ENCODE measurements at places on chromosomes 3 and 15.

DNA sequence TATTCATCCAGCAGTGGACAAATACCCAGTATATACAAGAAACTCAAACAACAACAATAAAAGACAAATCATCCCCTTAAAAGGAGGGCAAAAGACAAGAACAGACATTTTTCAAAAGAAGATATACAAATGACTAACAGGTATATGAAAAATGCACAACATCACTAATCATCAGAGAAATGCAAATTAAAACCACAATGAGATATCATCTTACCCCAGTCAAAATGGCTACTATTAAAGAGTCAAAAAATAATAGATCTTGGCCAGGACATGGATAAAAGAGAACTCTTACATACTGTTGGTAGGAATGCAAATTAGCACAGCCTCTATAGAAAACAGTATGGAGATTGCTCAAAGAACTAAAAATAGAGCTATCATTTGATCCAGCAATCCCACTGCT lies 16.9 kb downstream of the DHX36 start:
- DNase-seq: no peak

- DNase-seq: no peak
Measured at GRCh38 chr3:50551054-50551659, 16.4 kb downstream of the C3orf18 start.

- DNase-seq: peak; percentile 35
Measured at GRCh38 chr15:68819495-68820294, 1.0 kb downstream of the ANP32A start.

- no peak for DNase-seq
Measured at GRCh38 chr15:39269821-39270220, 311.1 kb upstream of the THBS1 start.

- no peak for DNase-seq
Measured at GRCh38 chr3:134696155-134696554, 45.3 kb upstream of the KY start.

DNA sequence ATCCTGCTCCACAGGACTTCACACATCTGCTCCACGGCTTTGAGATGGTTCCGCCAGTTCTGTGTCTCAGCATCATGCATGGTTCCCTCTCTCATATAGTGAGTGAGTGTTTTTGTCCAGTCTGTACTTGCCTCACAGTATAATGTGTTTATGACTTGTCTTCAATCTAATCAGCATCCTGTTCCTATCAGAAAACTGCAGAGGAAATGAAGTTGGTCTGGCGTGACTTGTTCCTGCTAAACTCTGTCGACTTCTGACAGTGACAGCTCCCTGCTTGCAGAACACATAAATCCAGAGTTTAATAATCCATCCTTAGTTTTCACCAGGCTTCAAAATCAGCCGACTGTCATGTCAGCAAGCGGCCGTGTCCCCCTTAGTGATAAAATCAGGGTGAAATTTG lies 222.3 kb downstream of the SLCO3A1 start:
- no peak for DNase-seq

GRCh38 chr3:140438736-140439470 lies 239.0 kb upstream of the TRIM42 start:
- no peak for DNase-seq

DNA sequence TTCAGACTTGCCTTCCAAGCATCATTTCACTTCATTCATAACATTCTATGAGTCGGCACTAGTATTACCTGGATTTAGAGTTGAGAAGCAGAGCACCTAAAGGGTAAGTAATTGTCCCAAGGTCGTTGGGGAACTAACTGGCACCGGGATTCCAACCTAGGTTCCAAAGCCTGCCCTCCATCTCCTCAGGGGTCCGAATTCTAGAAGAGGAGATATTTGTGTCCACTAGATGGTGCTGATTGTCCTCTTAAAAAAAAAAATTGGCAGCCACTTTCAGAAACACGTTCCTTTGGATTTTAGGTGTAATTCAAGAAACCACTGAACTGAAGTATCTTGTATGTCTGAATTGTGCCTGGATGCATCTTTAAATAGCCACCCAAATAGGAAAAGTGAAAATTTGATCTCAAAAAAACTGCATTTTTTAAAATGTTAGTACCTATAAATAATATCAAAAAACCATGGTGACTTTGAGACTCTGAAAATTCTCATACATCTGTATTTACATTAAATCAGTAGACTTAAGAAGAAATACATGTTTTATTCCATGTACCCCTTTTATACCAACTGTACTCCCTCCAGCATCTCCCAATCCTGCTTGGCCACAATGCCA lies 3.9 kb upstream of the FSIP1 start:
- peak; percentile 36 for DNase-seq

- peak; percentile 63 for DNase-seq
Measured at GRCh38 chr3:64190517-64191515, 34.5 kb downstream of the PRICKLE2 start.

DNA sequence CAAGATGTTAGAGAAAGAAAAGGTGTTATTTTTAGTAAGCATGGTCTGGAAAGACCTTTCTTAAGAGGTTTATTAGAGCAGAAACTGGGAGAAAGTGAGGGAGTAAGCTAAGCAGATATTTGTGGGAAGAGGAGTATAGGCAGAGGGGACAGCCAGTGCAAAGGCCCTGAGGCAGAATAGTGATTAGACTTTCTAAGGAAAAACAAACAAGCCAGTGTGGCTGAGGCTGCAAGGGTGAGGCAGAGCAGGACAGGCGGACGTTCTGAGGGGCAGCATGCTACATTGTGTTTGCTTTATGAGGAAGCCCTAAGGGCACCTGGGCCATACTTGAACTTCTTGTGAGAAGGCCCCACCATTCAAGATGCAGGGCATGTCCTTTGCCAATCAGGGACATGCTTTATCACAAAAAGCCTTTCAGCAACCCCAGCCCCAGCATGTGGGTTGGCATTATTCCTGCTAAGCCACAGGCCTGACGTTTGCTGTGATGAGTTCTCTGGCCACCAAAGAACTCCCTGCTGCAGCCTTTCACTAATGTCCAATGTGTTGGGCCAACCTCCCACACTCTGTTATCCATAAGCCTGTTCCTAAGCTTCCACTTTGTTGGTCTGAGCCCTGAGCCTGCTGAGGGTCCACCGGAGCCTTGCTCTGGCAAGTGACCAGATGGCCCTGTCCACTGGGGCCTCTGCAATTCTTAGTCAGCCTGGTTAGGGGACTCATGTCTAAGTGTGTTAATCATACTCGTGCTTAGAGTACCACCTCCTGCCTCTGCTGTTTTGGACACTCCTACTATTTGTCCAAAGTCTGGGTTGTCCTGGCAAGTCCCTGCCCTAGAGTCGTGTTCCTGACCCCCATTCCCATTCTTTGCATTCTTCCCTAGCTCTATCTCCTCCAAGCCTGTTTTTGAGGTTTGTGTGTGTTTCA lies 209.9 kb upstream of the CTNNB1 start:
- no peak for DNase-seq

DNA sequence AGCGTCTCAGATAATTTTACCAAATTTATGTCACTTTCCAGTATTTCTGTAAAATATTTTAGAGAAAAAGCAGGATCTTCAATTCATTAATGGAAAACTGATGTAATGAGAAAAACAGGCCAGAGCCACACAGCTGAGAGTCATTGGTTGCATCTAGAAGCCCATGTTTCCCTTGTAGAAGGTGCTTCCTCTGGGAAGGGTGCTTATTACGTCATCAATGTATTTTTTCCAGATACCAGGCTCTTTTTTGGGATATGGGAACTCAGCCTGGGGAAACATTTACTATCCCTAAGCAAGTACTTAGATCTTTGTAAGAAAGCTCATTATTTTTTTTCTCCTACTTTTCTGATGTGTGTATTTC lies 89.1 kb upstream of the PHLDB2 start:
- no peak for DNase-seq

GRCh38 chr3:138404121-138404520 lies 30.3 kb upstream of the ESYT3 start:
- DNase-seq: no peak

GRCh38 chr3:94693997-94694640 lies 631.3 kb downstream of the NSUN3 start:
- DNase-seq: no peak

- DNase-seq: no peak
Measured at GRCh38 chr3:176526225-176526624, 671.1 kb downstream of the TBL1XR1 start.

DNA sequence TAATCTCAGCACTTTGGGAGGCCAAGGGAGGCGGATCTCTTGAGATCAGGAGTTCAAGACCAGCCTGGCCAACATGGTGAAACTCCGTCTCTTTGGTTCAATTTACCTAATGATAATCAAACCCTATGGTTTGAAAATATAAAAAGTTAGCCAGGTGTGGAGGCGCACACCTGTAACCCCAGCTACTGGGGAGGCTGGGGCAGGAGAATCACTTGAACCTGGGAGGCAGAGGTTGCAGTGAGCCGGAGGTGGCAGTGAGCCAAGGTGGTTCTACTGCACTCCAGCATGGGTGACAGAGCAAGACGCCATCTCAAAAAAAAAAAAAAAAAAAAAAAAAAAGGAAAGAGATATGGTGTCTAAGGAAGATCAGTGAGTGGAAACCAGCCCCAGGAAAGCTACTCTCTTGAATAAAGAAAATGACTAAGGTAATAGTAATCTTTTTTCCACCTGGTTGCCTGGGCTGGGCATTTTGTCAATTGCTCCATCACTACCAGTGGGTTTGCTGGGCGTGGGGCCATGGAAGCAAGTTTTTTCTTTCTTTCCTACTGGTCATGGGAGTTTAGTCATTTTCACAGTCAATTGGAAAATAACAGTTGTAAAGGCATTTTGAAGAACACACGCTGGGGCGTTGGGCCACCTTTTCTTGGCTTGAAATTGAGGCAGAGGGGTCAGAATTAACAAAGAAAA lies 387.6 kb upstream of the RGMA start:
- no peak for DNase-seq

GRCh38 chr15:41778521-41778920 lies 4.2 kb downstream of the MAPKBP1 start:
- DNase-seq: no peak

- no peak for DNase-seq
Measured at GRCh38 chr3:61789861-61790260, 228.5 kb downstream of the PTPRG start.

DNA sequence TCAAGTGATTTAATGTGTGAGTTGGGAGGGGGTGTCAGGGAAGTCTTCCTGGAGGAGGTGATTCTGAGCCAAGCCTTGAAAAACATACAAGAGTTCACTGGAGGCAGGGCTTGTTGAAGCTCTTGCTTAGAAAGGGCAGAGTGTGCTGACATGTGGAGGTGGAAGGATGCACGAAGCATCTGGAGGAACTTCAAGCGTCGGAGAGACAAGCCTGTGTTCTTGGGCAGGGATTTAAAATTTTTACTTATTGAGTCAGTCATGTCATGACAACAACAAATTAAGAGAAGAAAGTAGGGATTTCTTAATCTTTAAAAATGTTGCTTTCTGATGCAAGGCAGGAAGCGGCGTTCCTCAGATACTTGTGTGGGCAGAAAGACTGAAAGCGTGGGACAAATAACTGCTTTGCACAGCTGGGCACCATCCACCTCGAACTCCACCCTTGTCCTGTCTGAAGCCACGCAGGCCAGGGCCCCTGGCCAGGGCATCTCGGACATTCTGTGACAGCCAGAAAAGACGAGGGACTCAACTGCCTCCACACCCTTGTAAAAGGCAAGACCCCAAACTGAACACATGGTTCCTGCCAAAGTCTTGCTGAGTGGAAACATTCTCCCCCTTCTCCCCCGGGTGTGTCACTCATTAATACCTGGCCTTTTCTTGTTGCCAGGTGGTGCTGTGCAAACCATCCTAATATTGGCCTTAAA lies 6.9 kb upstream of the IL16 start:
- peak; percentile 86 for DNase-seq

DNA sequence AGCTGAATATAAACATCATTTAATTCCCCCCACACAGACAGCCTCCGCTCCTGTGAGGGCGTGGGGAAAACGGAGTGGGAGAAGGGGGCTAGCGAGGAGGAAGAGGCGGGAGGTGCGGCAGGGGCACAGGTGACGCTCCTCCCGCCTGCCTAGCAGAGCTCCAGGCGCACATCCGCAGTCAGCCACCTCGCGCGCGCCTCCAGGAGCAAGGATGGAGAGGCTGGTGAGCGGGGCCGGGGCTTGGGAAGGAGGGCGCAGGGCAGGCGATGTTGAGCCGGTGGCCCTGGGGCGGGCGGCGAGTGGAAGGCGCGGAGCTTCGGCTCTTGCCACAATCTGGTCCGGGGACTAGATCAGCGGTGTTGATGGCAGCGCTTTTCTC lies at the start of gene CD200:
Gene CD200 (plus strand): TSS at position 155 of the 379 bp plus-strand sequence. CDS start 57 bp downstream, at position 212.
- DNase-seq: peak; percentile 9

DNA sequence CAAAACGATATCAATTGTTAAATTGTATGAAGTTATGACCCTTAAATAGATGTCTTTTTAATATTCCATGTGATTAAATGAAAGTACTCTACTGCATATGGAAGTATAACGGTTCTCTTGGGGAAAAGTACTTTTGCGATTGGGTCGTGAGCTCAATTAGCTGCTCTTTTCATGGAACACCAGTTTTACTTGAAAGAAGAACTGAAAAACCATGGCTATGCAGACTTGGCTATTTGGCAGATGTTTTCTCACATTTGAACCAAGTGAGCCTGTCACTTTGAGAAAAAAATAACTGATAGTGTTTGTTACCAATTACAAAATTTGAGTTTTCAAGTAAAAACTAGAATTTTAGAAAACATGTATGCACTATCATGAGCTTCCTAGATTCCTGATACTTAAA lies 5.9 kb upstream of the INAFM2 start:
- DNase-seq: no peak

DNA sequence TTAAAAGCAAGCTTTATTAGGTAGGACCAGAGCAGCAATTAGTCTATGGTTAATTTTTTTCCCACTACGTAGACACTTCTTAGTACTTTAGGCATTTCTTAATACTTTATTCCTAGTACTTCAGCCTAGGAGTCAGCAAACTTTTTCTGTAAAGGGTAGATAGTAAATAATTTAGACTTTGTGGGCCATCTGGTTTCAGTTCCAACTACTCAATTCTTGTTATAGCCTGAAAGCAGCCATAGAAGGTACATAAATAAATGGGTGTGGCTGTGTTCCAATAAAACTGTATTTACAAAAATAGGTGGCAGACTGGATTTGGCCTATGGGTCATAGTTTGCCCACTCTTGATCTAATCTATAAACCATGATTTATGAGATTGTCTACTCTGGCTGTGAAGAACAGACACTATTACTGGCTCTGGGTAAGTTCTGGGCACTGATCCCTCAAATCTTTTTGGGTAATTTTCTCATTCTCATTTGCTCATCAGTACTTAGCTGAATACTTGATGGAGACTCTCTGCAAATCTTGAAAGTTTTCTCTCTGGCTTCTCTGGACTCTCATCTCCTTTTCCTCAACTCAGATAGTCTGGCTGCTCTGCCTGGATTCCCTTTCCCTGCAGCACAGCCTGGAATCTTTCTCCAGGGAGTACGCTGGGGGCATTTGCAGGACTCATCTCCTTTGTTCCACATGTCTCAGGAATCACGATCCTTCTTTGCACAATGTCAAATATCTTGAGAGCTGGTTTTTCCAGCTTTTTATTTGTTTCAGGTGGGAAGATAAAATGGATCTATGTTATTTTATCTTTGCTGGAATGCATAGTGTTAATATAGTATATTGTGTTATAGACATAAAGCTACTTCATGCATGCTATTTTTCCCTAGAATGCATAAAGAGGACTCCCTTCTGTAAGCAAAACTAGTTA lies 524.8 kb upstream of the TBL1XR1 start:
- no peak for DNase-seq

GRCh38 chr15:88621789-88622604 lies 857 bp downstream of the AEN start:
- peak; percentile 42 for DNase-seq

- no peak for DNase-seq
Measured at GRCh38 chr3:49266410-49267095, 10.5 kb downstream of the C3orf62 start.
